ENCODE measurements at places on chromosomes 1 and 21. TPM values are rescaled to one million over a fixed set of nuclear protein-coding genes. Genes with fewer than 3 reads are reported as not detected.

SV2A gene
- 25.4 TPM for total RNA-seq

TAS1R3 gene
- 0.78 TPM for total RNA-seq

GRCh38 chr1:54228638-54229079 lies 28.7 kb downstream of the MRPL37 start:
- DNase-seq: no peak

DNA sequence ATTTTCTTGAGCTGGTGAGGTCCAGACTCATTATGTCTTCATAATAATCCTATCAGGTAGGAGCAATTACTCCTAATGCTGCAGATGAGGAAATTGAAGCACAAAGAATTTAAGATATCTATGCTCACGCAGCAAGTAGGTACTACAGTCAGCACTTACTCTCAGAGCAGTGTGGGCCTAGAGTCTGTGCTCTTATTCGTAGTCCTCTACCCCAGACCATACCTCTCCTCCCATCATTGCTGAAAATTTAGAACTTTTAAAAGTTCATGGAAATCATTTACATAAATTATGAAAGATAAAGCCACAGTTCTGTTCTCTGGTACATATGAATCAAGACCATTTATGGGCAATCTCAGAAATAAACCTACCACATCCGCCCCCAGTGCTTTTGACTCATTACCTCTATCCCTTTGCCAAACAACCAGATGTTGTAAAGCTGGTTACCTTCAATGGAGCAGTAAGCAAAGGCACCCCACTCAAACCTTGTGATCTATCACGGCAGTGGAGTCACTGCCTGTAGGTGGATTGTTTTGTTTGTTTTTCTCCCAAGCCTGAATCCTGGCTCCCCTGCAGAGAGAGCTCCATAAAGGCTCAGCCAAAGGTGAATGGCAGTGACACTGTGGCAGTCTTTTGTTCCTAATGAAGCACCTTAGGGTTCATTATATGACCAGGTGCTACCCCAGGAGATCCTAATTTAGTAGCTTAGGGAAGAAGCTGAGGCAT lies 20.9 kb upstream of the MAN1A2 start:
- no peak for DNase-seq

GRCh38 chr1:74223453-74223852 lies 11.7 kb upstream of the TNNI3K start:
- DNase-seq: no peak

- DNase-seq: no peak
Measured at GRCh38 chr1:71930511-71930910, 351.8 kb downstream of the NEGR1 start.

DNA sequence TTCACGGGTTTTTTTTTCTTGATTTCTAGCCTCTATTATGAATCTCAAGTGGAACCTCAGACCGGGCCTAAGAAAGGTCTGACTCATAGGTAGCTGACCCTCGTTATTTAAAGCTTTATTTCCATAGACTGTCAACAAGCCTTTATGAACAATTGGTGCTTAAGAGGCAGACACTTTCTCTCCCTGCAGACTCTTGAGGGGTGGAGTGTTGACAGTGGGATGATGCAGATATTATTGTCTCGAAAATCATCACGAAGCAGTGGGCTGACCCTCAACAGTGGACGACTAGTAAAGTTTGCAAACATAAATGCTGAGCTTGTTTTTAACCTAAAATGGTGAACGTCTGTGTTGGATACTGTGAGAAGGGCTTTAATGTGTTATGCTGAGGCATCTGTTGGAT lies 1.8 kb downstream of the SFT2D2 start:
- no peak for DNase-seq

Measured in activated CD8-positive, alpha-beta T cell treated with anti-CD3 and anti-CD28 coated beads, Interleukin-2, amount 10 ng/mL, durations not matched to agents 7 days and 5 days (primary cell).